Upper lobe of right lung (tissue), 1 donor: ENCODE measurements at places on chromosomes 7 and 10. TPM values are rescaled to one million over a fixed set of nuclear protein-coding genes. Genes with fewer than 3 reads are reported as not detected.

SAP25 gene
- 6.4 TPM for total RNA-seq

CEP55 gene
- total RNA-seq = 0.35 TPM

PRRT4 gene
- 0.26 TPM for total RNA-seq

- DNase-seq = no peak
These were observed 10.0 kb upstream of the IFIT5 start for GRCh38 chr10:89404104-89405047.

- no peak for DNase-seq
These were observed 7.4 kb downstream of the CYP3A43 start for GRCh38 chr7:99835189-99835588.

- DNase-seq = no peak
These were observed 13.2 kb downstream of the ANK3 start for GRCh38 chr10:60376221-60377041.
